ENCODE measurements at places on chromosomes 11 and 22. TPM values are rescaled to one million over a fixed set of nuclear protein-coding genes. Genes with fewer than 3 reads are reported as not detected.

The TRIM48 gene
- total RNA-seq, result not detected

The GLYATL1 gene
- 4.9 TPM for total RNA-seq

The ELF5 gene
- 0.52 TPM for total RNA-seq

The RBFOX2 gene
- total RNA-seq, result 14.9 TPM

The VPREB3 gene
- total RNA-seq, result 1.3 TPM

The KBTBD4 gene
- 20.6 TPM for total RNA-seq

The C11orf52 gene
- total RNA-seq, result 1.3 TPM

The SWAP70 gene
- 12.0 TPM for total RNA-seq

The PIH1D2 gene
- 1.6 TPM for total RNA-seq

The OPCML gene
- 0.09 TPM for total RNA-seq

The PHETA2 gene
- total RNA-seq, result 5.1 TPM

The SLC5A12 gene
- total RNA-seq, result 0.05 TPM

The FOXR1 gene
- total RNA-seq, result 0.19 TPM

The TMPRSS4 gene
- total RNA-seq, result 2.5 TPM

The EHF gene
- total RNA-seq, result 0.76 TPM

The PKP3 gene
- total RNA-seq, result 7.7 TPM
